ENCODE measurements at places on chromosomes 12 and 14.

GRCh38 chr12:57107456-57108155, 3.6 kb downstream of the STAT6 start:
- no peak for DNase-seq

DNA sequence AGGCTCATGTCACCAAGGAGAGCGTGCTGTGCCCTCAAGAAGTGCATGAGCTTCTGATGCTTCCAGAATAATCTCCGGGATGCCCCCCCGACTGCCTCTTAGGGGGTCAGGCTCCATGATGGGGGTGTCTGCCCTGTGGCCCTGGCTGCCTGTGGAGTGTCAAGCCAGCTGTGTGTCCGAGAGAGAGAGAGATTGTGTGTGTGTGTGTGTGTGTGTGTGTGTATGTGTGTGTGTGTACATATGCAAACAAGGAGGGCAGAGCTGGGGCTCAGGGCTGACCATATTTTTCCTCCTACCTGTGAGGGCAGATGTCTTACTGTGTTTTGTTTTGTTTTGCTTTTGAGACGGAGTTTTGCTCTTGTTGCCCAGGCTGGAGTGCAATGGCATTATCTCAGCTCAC, 5.6 kb upstream of the ALDH2 start:
- no peak for DNase-seq

- no peak for DNase-seq
Observed at GRCh38 chr12:100445081-100445481, 28.6 kb upstream of the NR1H4 start.

DNA sequence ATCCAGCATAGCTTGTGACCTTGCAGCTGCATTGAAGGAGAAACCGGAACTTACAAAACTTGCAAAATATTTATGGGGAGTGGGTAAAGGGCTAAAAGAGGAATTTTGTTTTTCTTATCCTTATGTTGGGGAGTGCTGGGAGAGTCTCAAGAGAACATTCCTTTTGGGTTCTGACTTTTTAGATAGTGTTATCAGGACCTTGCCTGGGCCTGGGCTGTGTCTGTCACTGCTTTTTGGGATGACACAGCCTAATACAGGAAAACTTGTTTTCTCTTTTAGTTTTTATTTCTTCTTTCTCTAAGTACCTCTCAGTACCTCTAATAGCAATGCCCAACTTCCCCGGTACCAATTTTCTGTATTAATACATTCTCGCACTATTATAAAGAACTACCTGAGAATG, 850.6 kb downstream of the RPS29 start:
- no peak for DNase-seq

- DNase-seq, result no peak
Observed at GRCh38 chr14:76836029-76836630, 9.9 kb downstream of the LRRC74A start.

GRCh38 chr14:100616854-100617409, 29.7 kb upstream of the BEGAIN start:
- DNase-seq, result no peak

- DNase-seq, result no peak
Observed at GRCh38 chr12:115752913-115753726, 524.4 kb downstream of the MED13L start.
